ENCODE measurements at places on chromosomes 7 and 10. TPM values are rescaled to one million over a fixed set of nuclear protein-coding genes. Genes with fewer than 3 reads are reported as not detected.

CAMK2B gene
- 0.61 TPM for total RNA-seq

DEPP1 gene
- total RNA-seq = 6.1 TPM

CUX1 gene
- total RNA-seq = 40.0 TPM

COBL gene
- total RNA-seq = 5.9 TPM

CTAGE8 gene
- 2.7 TPM for total RNA-seq

FAM241B gene
- 1.3 TPM for total RNA-seq

TACR2 gene
- 24.0 TPM for total RNA-seq

CLDN4 gene
- 207 TPM for total RNA-seq

FAM25C gene
- total RNA-seq = 39.2 TPM

TMEM176A gene
- 2.5 TPM for total RNA-seq

AGAP9 gene
- total RNA-seq = 8.8 TPM

KIF11 gene
- 21.5 TPM for total RNA-seq

CCL24 gene
- total RNA-seq = 3.9 TPM

ALOX5 gene
- 40.4 TPM for total RNA-seq

DOCK4 gene
- 14.0 TPM for total RNA-seq

ABCC2 gene
- 0.70 TPM for total RNA-seq

CPED1 gene
- 3.6 TPM for total RNA-seq

TUBB8 gene
- total RNA-seq = not detected

CFTR gene
- total RNA-seq = 2.1 TPM

TWIST1 gene
- 20.0 TPM for total RNA-seq

ECHDC3 gene
- 0.44 TPM for total RNA-seq

EPC1 gene
- 19.4 TPM for total RNA-seq

CPXM2 gene
- total RNA-seq = 3.4 TPM

PLXNA4 gene
- total RNA-seq = 0.49 TPM

RHEB gene
- total RNA-seq = 52.8 TPM

KCND2 gene
- total RNA-seq = 0.09 TPM

WNT2 gene
- not detected for total RNA-seq

ASB15 gene
- not detected for total RNA-seq

SUN3 gene
- not detected for total RNA-seq

FAM107B gene
- total RNA-seq = 14.8 TPM

LIPN gene
- total RNA-seq = 0.19 TPM

C10orf143 gene
- 4.0 TPM for total RNA-seq

PNLIPRP3 gene
- total RNA-seq = 2.4 TPM
